Activated CD4-positive, alpha-beta T cell treated with anti-CD3 and anti-CD28 coated beads, Interleukin-2, amount 50 U/mL, for 48 hours (primary cell): ENCODE measurements at places on chromosomes 5 and 9.

DNA sequence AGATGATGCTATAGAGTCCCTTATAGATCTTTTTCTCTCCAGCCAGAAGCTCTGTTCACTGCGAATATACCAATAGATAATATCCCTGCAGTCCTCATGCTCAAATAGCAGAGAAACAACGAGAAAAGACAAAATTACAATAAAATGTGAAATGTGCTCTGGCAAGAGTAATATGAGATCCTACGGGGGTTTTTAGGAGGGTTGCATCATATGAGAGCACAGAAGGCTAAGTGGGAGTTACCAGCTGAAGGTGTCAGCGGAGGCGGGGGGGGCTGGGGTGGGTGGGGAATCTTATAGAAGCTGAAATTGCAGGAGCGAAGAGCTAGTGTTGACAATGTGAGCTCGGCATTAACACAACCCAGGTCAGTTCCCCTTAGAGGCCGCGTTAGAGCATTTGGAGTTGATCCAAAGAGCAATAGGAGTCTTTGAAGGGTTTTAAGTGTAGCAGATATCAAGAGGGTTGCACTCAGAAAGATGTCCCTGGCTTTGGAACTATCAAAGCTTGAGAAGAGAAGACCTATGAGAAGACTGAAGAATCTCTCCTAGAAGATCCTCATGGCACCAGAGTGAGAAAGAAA, 109.7 kb downstream of the BASP1 start:
- no peak for DNase-seq

- no peak for DNase-seq
Measured at GRCh38 chr9:118891213-118891612, 478.0 kb downstream of the BRINP1 start.

DNA sequence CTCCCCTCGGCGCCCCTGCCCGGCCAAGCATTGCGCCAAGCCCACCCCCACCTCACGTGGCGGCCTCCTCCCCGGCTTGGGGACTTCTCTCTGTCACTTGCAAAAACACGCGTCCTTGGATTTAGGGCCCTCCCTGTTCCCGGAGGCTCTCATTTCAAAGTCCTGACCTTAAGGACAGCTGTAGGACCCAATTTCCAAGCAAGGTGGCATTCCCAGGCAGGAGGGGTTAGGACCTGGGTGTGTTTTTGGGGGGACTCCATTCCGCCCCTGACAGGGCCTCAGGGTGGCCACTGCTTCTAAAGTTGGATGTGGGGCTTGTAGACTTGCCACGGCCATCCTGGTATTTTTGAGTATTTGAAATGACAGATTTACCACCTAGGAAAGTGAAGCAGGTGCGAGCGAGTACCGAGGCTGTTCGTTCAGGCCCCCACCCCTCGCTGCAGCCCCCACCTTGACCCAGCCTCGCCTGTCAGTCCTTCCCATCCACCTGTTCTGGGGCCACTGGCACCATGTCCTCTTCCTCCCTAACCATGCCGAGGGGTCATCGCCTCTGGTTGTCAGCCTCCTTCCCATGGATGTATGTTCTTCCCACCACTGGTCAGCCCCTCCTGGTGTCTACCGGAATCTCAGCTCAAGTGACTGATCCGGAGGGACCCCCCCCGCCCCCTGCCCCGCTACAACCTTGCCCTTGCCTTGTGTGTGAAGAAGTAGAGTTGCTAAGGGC, 52.4 kb downstream of the MRPL36 start:
- DNase-seq, result no peak

- no peak for DNase-seq
Measured at GRCh38 chr5:50853151-50853550, 186.7 kb downstream of the PARP8 start.

GRCh38 chr5:8767746-8768145, 778.1 kb downstream of the SEMA5A start:
- no peak for DNase-seq

GRCh38 chr9:73129941-73130685, 21.6 kb upstream of the ANXA1 start:
- no peak for DNase-seq

- DNase-seq, result no peak
Measured at GRCh38 chr9:93093127-93093876, 2.7 kb upstream of the CARD19 start.

DNA sequence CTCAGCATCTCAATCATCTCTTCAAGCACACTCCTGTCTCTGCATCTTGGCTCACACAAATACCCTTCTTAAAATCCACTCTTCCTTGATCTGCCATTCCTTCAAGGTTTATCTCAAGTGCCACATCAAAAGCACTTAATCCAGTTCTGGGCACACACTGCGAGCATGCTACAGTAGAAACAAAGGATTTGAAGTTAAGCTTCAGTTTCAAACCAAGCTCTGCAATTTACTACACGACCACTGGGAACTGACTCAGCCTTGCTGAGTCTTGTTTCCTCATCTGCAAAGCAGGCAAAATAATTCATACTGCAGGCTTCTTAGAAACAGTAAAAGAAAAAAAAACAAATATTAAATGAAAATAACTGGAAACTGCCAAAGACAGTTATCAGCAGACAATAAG, 50.5 kb upstream of the CTNNAL1 start:
- DNase-seq, result no peak

- no peak for DNase-seq
Measured at GRCh38 chr5:90308787-90309585, 100.6 kb downstream of the CETN3 start.

DNA sequence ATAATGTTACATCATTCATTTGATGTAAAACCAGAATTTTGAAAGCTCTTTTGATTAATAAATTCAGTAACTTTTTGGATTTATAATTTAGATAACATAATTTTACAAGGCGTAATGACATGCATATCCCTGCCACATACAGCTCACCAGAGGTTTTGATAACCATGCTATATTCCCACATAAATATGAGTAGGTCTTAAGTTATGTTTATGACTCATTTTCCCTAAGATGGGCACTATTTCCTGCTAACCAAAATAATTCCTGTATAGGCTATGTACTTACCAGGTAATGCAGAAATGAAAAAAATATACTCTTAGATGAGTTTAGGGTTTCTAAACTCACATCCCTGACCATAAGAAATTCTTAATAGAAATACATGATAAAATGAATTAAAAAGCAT, 93.9 kb upstream of the EDIL3 start:
- no peak for DNase-seq

DNA sequence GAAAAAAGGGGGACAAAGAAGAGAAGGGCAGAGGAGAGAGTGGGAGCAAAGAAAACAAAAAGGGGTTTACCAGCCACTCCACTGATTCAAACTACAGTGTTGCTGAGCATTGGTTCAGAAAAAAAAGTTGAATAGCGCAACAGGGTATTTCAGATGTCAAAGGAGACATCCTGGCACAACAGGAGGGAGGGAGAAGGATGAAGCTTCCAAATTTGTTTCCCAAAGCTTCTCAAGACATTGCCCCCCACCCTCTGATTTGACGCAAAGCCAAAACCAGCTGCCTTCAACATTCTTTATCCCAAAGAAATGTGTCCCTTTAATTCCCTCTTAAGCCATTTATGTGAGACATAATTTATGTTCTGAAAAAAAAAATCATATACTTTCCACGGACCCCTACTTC, 105.5 kb upstream of the TNC start:
- no peak for DNase-seq

DNA sequence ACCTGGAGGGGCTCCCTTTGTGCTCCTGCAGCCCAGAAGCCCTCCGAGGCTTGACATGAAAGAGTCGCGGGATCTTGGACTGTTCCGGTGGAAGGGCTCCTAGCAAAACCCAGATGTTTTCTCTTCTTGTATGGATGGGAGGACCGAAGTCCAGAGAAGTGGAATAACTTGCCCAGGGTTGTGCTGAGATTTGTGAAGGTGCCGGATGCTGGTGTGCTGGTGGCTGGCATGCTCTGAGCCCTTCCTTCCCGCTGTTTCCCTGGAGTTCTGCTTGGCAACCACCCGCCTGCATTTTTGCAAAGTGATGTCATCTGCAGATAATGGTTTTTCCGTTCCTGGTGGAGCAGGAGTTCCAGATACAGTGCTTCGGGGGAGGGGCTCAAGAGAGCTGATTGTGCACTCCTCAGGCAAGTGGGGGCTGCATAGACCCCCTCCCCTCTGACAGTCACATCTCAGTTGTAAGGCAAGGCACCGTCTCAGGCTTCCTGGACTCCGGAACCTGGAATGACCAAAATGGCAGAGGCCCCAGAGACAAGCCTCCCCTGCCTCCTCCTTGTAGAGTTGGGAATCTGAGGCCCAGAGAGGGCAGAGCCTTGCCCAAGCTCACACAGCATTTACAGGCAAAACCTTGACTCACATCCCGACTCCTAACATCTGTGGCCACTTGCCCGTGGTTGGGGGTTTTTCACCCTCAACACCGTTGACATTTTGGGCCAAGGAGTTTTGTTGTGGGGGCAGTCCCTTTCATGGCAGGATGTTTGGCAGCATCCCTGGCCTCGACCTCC, 157.0 kb downstream of the RGS3 start:
- peak; percentile 65 for DNase-seq

DNA sequence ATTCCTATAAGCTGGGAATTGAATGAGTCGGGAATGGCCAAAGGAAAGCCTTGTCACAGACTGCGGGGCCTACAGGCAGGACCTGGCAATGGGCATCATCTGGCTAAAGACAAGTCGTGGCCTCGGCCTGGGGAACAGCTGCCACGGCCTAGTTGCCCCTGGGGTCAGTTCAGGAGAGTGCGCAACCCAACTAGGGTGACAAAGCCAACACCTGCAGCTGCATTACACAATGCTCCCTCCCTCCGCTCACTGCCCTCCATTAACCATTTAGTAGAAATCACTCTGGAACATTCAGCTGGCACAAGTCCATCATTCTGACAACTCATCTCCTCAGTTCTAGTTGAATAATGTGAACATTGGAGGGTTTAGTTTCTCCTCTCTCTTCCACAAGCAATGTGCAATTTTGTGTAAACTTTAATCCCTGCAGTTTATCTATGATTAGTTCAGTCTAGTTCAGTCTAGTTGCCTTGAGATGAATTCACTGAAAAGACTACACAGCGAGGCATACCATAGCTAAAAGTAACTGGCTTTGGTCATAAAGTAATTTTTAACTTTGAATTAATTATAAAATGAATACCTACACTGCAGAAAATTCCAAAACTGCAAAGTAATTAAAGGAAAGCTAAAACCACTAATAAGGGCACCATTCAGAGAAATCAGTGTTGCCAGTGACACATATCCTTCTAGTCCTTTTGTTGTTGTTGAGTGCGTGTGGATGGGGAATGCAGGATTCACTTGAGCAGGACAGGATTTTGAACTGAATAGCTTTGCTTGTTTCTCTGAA, 5.1 kb downstream of the GLDC start:
- no peak for DNase-seq

- no peak for DNase-seq
Measured at GRCh38 chr5:150615141-150615699, 25.2 kb upstream of the SYNPO start.

GRCh38 chr5:26239588-26239987, 798.8 kb downstream of the CDH9 start:
- no peak for DNase-seq

DNA sequence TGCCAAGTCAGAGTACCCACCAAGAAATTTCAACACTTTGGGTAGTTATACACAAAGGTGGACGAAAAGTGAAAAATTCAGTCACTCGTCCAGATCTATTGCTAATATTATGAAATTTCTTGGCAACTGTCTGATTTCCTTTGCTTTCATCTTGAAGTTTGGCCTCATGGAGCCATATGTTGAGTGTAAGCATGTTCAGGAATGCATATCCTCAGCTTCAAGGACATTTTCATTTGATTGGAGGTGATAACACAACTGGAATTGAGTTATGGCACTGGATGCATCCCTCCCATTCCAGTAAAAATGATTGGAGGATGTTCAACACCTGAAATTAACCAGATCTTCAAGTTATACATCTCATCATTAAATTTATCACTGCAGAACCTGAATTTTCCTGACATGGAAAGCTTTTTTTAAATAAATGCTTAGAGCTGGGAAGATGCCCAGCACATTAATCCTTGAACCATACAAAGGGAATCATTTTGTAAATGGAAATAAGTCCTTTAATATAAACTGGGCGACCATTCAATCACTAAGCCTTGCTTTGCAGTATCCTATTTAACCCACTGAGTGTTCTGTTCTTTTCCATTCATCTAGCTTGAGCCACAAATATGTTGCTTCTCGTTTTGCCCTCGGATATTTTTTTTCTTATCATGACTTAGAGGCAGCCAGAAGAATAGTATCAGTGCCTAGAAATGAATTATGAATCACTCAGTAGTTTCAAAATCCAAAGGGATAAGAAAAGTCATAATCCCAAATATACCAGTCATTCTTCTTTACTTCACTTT, 273.7 kb upstream of the PIK3R1 start:
- no peak for DNase-seq

DNA sequence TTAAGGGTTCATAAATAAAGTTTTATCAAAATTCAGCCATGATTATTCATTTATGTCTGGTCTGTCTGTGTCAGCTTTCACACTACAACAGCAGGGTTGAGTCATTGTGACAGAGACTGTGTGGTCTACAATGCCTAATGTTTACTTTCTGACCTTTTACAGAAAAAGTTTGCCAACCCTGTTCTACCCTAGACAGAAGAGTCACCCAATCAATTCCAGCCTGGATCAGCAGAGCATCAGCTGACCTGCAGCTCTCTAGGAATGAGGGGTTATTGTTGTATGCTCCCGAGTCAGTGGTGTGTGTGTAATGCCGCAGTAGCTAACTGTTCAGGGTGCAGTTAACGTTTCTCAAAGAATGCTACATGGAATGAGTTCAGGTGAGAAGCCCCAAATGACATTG, 87.3 kb downstream of the HRH2 start:
- DNase-seq, result no peak

DNA sequence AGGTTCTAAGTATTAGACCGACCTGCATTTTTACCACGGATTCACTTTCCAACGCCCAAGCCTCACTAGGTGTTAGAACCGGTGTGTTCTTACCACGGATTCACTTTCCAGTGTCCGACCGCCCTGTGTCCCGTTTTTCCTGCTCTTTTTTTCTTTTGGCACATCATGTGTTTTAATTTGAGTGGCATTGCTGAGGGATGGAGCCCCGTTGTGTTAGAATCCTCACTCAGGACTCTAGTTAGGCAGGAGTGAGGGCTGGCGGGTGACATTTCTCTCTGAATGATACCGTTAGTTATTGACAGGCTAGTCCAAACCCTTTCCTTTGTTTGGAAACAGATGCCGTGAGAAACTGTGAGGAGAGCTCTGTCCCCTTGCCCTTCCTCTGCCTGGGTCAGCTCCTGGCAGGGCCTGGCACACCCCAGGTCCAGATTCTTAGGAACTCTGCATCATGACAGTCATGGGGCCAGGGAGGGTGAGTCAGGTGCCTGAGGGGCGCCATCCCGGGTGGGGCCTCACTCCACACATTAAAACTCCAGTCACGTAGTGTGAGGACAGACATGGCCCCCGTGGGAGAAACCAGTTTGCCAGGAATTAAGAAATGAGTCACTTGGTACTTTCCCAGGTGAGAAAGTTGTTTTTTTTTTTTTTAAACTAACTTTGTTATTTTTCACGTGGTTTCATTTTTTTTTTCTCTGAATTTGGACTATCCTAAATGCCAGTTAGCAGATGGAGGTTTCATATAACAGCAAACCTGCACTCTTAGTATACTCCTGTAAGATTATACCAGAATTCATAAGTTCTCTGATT, 15.8 kb downstream of the EXOC3 start:
- peak; percentile 82 for DNase-seq

GRCh38 chr5:168961681-168962080, 339.3 kb downstream of the SLIT3 start:
- DNase-seq, result no peak

- DNase-seq, result no peak
Measured at GRCh38 chr9:120650352-120650751, 63.9 kb downstream of the MEGF9 start.
